ENCODE measurements at places on chromosomes 4 and X. TPM values are rescaled to one million over a fixed set of nuclear protein-coding genes. Genes with fewer than 3 reads are reported as not detected.

DNA sequence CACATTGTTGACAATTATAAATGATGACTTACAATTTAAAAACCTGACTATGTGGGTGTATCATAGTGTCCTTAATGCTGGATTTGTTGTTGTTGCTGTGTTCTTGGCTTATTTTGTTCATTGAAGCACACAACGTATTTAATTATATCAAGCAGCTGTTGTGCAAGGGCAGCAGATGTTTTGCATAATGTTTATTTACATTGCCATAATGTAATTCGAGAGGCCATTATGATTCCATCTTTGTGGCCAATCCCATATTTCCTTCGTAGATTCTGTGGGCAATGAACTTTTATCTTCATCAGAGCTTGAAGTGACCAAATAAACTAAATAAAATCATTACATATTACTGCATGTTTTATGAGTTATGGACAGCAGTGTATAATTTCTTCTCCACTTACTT is 422.6 kb upstream of the GALNTL6 start:
- peak; percentile 54 for DNase-seq

GRCh38 chrX:13654116-13654515 is 1.2 kb downstream of the TCEANC start:
- no peak for DNase-seq

DNA sequence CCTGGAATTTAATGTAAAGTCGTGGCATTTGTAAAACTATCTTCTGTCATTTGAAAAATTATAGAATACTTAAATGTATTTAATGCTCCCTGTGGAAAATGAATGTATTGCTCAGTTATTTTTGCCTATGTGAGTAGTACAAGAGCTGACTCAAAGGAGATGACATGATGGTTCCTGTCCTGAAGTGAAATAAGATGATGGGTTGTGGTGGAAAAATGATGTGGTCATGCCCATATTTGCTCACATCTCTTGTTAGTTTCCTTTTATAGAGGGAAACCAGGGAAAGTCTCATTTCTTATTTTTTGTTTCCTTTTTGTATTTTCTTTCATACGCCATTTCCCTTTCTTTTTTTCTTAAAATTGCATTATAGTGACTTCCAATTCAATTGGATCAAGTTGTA is 23.7 kb downstream of the PLS3 start:
- no peak for DNase-seq

GRCh38 chrX:11629593-11630211 is 36.0 kb downstream of the ARHGAP6 start:
- peak; percentile 13 for DNase-seq

GRCh38 chrX:10038585-10038984 is 71.4 kb downstream of the CLDN34 start:
- no peak for DNase-seq

GRCh38 chr4:98694076-98694475 is 35.7 kb upstream of the TSPAN5 start:
- DNase-seq = no peak

GRCh38 chr4:41396214-41396613 is 139.5 kb downstream of the UCHL1 start:
- no peak for DNase-seq

DNA sequence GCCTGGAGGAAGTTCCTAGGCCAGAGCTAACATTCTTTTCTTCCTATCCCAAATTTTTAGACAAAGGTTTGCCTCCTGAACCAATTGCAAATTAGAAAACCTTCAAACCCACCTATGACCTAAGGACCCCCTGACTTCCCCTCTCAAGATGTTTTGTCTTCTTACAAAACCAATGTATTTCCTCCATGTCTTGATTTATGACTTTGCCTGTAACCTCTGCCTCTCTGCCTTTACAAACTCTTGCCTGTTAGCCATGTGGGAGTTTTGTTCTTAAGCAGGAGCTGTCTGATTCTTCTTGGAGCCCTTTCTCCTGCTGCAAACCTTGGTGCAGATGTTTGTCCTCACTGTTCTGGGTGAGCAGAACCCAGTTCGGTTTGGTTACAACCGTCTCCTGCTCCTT is 222.3 kb upstream of the BOD1L1 start:
- DNase-seq = no peak

GRCh38 chr4:68257719-68258118 is 12.2 kb upstream of the TMPRSS11B start:
- no peak for DNase-seq

GRCh38 chrX:149060921-149061320 is 444.2 kb downstream of the IDS start:
- DNase-seq = no peak

DNA sequence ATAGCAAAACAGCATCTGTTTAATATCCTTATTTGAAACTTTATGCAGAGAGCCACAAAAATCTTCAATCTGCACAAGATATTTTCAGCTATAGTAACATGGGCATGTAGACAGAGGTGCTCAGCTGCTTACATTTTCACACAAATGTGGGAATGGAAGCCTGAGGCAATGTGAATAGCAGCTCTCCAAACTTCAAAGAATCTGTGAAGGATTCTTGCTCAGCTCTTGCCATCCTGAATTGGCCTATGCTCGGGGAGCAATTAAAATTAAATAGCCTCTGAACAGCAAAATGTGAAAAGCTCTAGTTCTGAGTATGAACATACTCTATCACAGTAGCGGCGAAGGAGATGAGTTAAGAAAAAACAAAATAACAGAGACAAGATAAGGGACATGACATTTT is 1523.8 kb downstream of the PCDH7 start:
- no peak for DNase-seq

- no peak for DNase-seq
Measured at GRCh38 chr4:160848901-160849760, 1314.7 kb downstream of the FSTL5 start.

GRCh38 chr4:13348216-13348615 is 135.9 kb downstream of the RAB28 start:
- no peak for DNase-seq

GRCh38 chrX:68511255-68511654 is 12.4 kb downstream of the YIPF6 start:
- peak; percentile 3 for DNase-seq

DNA sequence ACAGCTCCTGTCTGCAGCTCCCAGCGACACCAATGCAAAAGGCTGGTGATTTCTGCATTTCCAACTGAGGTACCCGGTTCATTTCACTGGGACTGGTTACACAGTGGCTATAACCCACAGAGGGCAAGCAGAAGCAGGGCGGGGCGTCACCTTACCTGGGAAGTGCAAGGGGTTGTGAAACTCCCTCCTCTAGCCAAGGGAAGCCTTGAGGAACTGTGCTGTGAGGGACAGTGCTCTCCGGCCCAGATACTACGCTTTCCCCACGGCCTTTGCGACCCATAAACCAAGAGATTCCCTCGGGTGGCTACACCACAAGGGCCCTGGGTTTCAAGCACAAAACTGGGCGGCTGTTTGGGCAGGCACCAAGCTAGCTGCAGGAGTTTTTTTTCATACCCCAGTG is 218.9 kb downstream of the PPP3CA start:
- DNase-seq = no peak

DNA sequence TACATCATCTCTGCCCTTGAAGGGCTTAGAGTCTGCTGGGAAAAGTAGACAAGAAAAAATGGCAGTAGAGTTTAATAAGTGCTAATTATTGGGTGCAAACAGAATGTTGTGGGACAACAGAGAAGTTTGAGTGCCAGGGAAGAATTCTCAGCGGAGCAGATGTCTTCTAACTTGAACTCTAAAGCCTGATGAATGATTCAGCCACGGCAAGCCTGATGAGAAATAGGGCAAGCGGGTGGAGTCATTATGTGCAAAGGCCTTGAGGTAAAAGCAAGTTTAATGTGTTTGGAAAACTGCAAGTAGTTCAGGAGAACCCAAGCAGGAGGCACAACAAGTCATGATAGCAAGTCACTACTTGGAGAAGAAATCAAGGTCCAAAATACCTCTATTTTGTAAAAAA is 37.5 kb downstream of the GC start:
- no peak for DNase-seq

- no peak for DNase-seq
Measured at GRCh38 chr4:119307606-119308005, 14.3 kb downstream of the FABP2 start.

DNA sequence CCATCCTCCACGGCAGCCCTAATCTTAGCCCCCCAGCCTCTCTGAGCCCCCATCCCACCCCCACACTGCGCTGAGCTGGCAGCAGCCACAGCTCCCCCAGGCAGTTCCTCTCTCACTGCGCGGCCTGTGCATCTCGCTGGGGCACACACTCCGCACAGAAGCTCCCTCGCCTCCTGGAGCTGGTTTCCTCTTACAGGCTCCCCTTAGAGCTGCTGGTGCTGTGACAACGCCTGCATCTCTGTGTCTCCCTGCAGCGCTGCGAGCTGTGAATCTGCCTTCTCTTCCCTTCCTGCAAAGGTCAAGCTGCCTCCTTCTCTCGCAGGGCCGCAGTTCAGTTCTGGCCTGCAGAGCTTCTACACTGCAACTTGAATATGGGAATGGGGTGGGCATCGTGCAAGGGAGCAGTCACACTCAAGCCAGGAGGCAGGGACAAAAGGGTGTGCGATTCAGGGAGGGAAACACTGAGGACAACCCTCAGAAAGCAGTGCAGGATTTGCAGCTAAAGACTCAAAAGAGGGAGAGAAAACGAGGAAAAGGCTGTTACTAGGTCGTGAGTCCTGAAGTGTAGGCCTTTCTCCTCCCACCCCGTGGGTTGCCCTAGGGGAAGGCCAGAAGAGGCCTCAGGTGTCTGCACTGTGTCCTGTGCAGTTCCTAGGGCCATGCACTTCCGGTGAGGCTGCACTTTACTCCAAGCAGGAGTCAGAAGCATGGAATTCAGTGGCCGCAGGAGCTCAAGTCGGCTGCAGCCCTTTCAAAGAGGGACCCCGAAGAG is 87.0 kb downstream of the BCOR start:
- no peak for DNase-seq

GRCh38 chr4:124786634-124787033 is 74.1 kb upstream of the ANKRD50 start:
- DNase-seq = no peak

- DNase-seq = no peak
Measured at GRCh38 chr4:185542626-185543315, 7.5 kb upstream of the PDLIM3 start.

DNA sequence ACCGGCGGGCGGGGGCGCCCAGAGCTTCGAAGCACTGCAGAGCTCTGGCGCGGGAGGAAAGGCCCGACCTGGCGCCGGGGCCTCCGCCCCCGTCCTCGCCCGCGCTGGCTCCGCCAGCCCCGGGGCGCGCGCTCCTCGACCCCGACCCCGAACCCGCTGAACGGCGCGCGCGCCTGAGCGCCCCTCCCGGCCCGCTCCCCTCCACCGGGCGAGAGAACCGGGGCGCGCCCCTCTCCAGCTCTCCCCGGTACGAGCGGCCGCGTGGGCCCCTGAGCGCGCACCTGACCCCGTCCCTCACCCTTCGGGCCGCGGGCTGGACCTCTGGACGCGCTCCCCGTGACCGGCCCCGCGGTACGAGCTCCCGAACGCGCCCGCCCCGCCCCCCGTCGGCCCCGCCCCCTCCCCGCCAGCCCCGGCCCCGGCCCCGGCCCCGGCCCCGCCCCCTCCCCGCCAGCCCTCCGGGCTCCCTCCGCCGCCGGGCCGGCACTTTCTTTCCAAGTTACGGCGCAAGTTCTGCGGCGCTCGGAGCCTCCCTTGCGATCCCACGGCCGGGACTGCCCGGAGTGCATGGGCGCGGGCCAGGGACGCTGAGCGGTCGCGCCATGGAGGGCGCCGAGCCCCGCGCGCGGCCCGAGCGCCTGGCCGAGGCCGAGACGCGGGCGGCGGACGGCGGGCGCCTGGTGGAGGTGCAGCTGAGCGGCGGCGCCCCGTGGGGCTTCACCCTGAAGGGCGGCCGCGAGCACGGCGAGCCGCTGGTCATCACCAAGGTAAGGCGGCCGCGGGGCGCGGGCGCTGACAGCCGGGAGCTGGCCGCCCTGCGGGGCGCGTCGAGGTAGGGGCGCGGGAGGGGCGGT is at the start of gene SHROOM2:
TSS of gene SHROOM2 (plus strand) at position 486 of the 854 bp plus-strand sequence. CDS start at position 603, 117 bp downstream.
- DNase-seq = no peak

AP1S2 gene
- total RNA-seq = 38.4 TPM

FGF5 gene
- 0.10 TPM for total RNA-seq

RAP1GDS1 gene
- 34.6 TPM for total RNA-seq

UGT2A1 gene
- total RNA-seq = 2.6 TPM

RASL11B gene
- total RNA-seq = 21.5 TPM

MAGED1 gene
- 82.5 TPM for total RNA-seq

GATA1 gene
- total RNA-seq = 1.1 TPM

EXOC1L gene
- not detected for total RNA-seq

NMU gene
- total RNA-seq = 2.8 TPM
